ENCODE measurements at places on chromosomes 2 and 18.

GRCh38 chr18:3472681-3473544 lies 22.9 kb downstream of the TGIF1 start:
- no peak for DNase-seq

DNA sequence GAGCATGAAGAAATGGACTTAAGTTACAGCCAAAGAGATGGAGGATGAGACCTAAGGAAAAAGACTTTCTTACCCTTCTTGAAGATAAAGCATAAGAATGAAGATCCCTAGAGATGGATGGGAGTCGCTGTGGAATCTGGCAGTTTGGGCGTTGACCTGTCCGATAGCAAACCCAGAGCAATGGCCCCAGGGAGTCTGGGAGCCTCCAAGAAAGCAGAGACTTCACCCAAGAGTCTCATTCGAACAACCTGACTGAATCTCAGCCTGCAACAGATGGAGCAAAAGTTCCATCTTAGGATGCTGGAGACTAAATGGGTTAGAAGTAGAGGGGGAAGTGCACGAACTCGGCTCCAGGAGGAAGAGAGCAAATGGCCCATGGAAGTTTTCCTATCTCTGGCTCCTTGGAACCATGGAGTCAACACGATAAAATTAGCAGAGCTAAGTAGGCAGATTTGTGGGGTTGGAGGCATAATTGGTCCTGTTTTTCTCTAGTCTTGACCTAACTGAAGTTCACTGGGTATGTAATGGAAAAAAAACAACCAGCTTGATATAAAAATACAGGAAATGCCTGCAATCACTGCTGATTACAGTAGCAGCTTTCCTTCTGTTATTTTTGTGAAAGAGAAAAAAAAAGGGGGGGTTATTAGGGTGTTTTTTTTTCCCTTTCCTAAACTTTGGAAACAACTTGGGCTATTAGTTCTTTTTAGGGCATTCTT lies 178.4 kb upstream of the EPAS1 start:
- no peak for DNase-seq

GRCh38 chr18:45290364-45290763 lies 324.9 kb upstream of the SLC14A2 start:
- no peak for DNase-seq

DNA sequence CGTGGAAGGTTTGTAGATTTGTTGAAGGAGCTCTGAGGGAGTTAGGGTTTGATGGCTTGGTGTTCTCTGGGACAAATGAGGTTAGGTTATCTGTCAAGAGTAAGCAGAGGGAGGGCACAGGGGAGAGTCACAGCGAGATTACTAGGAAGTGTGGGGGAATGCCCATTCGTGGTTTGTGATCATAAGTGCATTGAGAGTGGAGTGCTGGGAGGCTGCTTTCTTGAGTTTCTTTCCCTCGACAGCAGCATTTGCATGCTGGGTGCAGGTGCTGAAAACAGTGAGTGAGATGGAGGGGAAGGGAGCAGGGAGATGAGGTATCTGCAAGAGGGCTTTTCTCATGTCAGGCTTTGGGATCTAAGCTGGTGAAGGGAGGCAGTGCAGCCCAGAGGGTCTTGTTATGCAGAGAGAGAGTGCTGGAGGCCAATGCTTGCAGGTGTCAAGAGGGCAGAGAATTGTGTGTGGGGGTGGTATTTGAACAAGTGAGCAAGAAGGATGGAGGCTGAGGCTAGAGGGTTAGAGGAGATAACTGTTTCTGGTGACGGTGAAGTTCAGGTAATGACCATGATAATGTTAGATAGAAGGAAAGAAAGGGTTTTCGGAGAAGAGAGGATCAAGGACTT lies 8.8 kb downstream of the RALB start:
- DNase-seq = no peak

DNA sequence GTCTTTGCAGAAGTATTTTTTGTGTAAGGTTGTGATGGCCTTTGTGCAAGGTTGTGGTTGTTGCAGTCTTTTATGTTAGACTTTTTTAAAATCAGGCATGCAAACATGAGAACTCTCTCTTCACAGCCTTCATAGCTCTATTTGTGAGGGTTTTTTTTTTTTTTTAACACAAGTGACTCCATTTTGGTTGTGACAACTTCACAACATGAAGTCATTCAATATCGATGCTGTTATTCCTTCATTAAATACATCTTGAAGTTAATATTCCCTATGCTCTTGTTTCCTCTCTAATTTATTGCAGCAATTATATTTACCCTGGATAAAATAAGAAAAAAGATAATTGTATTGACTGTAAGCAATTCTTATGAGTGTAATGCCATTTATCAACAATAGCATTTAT lies 35.5 kb downstream of the DHRS9 start:
- DNase-seq = no peak

DNA sequence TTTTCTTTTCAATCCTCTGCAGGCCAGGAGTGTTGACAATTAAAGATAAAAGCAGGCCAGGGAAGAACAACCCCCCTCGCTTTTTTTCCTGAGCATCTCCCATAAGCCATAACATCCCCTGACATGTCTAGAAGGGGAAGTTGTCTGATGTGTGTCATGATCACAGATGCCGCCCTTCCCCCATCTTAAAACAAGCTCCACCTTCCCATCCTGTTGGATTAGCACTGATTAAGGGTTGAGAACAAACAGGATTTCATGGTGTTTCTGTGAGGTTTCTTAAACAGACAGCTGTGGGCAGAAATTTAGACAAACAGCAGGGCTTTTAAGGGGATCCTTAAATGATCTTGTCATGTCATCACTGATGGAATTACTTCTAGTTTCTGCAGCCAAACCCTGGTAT lies 59.4 kb upstream of the UPP2 start:
- DNase-seq = no peak

DNA sequence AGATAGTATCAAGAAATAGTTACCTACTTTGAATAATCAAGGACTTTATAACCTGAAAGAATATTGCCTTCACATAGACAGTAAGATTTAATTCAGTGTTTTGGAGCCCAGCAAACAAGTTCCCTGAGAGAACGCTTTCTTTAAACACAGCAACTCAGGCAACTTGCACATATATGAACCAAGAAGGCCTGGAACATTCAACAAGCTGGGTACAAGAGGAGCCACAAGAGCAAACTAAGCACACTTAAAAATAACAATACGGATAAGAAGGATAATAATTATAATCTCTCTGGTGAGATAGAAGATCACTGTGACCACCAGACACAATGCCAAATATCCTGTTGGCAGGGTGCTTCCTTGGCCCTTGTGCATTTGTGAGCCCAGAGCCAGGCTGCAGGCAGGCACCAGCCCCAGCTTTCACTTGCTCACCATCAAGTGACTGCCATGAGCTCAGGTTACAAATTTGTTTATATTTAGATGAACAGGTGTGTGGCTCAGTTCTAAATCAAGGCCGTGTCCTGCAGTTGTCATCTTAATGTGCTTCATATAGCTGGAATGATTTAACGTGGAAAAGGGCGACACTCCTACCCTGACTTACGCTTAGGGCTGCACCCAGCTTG lies 446.6 kb downstream of the IRS1 start:
- no peak for DNase-seq

GRCh38 chr2:239636808-239637207 lies 236.0 kb upstream of the HDAC4 start:
- DNase-seq = no peak

DNA sequence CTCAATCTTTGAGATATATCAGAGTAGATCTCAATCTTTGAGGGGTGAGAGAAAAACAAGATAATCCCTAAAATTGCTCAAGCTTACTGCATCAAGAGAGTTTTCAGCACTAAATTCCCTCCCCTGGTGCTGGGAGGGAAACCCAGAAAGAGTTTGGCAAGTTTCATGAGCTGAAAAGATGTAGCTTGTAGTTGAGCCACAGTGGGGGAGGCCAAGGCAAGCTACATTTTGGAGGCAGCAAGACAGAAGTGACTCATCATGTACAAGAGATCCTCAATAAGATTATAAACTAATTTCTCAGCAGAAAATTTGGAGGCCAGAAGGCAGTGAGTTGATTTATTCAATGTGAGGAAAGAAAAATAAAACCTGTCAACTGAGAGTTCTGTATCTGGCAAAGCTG lies 308.2 kb downstream of the PIEZO2 start:
- DNase-seq = no peak

DNA sequence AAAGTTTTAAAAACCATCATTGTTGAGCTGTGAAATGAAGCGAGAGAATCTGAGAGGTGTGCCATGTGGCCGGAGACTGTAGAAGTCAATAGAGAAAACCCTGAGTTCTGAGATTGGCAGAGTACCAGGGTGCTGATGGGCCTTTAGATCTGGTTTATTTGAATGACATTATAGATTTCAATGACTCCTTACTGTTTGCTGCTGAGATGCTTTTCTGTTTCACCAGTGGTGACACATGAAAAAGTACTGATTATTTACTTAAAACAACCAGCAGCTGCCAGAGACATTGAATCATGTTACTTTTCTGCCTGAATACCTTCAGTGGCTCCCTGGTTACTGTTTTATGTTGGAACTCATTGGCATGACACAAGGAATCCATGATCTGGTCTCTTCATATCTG lies 602.7 kb upstream of the ZNF804A start:
- no peak for DNase-seq

GRCh38 chr2:216491793-216492596 lies 6.6 kb upstream of the RPL37A start:
- DNase-seq = no peak

GRCh38 chr18:48226401-48226800 lies 182.8 kb downstream of the ZBTB7C start:
- no peak for DNase-seq

GRCh38 chr18:74604774-74605173 lies 7.1 kb downstream of the ZNF407 start:
- DNase-seq = no peak

DNA sequence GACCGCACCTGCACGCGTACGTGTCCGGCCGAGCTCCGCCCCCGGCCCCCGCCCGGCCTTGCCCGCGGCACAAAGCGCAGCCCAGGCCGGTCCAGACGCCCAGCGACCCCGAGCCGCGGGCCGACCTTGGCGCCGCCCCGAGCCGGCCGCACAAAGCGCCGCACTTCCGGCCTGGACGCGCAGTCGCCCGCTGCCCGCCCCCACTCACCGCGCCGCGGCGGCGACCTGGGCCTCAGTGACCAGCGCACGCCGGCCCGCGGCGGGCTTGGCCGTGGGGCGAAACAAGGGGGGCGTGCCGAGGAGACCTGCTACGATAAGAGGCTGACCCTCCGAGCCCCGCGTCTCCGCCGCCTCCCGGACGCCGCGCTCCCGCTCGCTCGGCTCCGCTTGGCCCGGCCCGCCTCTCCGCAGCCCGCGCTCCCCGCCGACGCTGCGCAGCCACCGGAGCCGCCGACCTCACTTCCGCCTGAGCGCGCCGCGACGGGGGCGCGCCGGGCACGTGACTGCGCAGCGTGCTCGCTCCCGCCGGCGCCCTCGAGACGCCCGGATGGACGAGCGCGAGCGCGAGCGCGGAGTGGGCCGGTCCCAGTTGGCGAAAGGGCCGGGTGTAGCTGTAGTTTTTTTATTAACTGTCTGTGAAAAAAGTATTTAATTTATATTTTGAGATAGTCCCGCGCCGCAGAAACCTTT lies at the start of gene FAM168B:
Gene FAM168B (minus strand): TSS at position 455 of the 690 bp plus-strand sequence. CDS start 10,814 bp downstream, outside the sequence.
- peak; percentile 94 for DNase-seq

DNA sequence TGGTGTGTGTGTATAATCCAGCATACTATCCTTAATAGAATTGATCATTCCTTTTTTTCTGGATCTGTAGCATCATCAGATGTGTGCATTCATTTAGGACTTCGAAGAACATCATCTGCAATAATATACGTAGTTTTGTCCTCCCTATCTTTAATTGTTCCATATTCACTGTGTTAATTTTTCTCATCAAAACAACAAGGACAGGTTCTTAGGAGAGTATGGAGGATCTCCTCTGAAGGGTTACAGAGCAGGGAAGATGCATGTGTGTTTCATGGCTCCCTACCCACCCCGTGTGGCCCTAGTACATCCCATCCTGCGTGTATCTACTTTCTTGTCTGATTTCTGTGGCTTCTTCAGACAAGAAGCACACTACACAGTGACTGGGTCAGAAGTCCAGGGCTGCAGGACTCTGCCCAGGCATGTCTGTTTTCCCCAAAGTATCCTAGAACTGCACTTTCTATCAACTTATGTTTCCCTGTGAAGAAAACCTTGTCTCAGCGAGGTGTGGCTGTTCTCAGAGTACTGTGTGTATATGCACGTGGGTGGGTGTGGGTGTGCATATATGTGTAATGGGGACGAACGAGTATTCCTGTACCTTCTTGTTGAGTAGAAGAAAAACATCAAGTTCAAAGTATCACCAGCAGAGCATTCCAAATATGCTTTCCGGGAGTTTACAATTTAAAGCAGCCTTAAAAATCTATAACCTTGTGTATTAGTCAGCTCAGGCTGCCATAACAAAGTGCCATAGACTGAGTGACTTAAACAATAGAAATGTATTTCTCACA lies 220.4 kb upstream of the FOSL2 start:
- DNase-seq = no peak

- no peak for DNase-seq
These were observed 184.8 kb upstream of the RND3 start for GRCh38 chr2:150672311-150672710.

DNA sequence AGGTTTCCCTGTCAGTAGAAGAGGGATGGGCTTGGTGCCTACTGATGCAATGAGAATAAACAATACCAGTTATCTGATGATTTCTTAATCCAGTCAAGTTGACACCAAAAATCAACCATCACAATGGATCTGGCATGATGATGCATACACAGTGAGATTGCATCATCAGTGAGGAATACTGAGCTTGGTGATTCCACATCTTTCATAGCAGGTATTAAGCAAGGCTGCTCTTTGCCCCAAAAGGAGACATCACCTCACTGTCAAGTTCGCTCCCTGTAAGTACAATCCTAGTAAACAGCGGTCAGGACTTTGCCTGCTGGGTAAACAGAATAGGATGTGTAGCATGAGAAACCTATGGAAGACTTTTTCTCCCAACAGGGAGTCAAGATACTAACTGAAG lies 282.7 kb upstream of the CDH2 start:
- no peak for DNase-seq

DNA sequence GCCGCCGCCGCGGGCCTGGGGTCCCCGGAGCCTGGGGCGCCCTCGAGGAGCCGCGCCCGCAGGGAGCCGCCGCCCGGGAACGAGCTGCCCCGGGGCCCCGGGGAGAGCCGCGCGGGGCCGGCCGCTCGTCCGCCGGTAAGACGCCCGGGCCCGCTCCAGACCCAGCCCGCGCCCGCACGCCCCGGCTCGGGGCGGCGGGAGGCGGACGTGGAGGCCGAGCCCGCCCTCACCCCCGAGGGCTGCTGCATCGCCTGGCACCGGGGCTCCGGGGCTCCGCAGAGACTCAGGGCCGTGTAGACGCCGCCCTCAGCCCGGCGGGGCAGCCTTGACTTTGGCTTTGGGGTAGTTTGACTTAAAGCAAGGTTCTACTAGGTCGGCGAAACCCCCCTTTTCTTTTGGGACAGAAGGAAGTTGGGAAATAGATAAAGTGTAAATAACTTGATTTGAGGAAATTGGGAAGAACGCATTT lies 335 bp downstream of the ERFE start:
- DNase-seq = peak; percentile 49

DNA sequence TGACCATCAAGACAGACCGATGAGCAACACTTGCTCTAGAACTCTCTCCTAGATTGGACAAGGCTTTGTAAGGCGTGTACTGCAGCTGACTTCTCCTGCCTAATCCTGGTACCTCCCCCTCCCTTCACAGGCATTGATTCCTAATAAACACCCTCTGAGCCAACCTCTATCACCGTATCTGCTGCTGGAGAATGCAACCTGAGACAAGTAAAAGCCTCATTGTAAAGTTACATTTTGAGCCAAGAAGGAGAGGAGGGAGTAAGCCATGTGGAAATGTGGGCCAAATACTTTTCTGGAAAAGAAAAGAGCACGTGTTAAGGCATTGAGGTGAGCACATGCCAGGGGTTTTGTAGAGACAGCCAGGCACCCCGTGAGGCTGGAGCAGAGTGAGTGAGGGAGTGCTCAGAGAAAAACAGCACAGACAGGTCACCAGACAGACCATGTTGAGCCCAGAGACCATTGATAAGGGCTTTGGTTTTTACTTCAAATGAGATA lies 2.6 kb upstream of the WDFY1 start:
- no peak for DNase-seq
